A549 (cell line): ENCODE measurements at places on chromosomes 7 and 10.

DNA sequence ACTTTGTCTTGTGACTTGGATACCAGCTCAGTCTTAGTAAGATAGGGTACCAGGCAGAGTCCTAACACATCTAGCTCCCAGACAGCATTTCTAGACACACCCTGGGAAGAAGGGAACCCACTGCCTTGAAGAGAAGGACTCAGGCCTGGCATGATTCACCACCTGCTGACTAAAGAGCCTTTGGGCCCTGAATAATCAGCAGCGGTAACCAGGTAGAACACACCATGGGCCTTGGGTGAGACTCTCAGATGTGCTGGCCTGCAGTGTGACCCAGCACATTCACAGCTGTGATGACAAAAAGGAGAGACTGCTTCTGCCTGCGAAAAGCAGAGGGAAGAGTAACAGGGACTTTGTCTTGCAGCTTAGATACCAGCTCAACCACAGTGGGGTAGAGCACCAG is 10.4 kb upstream of the TNKS2 start:
- DNase-seq, result no peak

- DNase-seq, result no peak
Measured at GRCh38 chr10:46084321-46085165, 38.5 kb upstream of the MSMB start.

- DNase-seq, result no peak
Measured at GRCh38 chr7:22087861-22088260, 142.2 kb upstream of the CDCA7L start.

GRCh38 chr10:108894402-108895301 is 1028.7 kb downstream of the XPNPEP1 start:
- DNase-seq, result no peak

DNA sequence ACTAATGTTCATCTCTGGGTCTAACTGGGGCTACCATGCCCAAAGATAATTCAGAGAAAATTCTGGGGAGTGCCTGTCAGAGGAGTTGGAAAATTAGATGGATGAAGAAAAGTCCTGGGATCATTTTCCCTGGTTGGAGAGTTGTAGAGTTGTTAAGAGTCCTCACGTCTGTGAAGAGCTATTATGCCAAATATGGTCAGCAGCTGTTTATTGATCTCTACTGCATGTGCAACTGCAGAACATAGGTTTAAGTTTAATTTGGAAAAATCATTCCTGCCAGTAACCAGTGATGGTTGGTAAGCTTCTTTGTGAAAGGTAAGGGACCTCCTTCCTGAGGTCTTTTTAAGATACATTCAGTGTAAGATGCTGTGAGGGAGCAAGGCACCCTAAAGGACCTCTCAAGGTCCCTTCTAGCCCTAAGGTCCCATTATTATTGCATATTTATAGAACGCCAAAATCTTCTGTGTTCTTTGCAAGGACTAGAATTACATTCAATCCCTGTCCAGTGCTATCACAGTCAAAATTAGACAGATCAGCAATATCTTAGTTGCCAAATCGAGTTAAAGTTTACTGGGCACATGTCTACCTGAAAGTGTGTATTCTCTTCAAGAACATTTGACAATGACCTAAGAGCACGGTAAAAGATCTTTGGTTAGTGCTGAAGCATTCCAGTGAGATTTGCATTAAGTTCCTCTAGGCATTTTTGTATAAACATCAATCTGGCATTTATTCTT is 62.7 kb downstream of the VTI1A start:
- DNase-seq, result no peak

DNA sequence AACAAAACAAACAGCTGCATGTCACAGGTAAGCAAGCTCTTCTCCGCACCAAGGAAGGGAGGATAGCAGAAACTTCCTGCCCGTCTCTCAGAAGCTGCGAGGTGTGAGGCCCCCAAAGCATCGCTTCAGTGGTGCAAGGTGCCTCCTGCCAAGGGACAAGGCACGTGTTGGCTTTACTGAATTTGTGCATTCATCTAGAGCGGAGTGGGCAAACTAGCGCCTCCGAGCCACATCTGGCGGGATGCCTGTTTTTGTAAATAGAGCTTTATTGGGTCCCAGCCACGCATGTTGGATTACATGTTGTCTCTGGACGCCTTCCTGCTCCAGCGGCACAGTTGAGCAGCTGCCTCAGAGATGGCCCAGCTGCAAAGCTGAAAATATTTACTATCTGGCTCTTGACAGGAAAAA is 27.7 kb downstream of the PHYH start:
- DNase-seq, result no peak

DNA sequence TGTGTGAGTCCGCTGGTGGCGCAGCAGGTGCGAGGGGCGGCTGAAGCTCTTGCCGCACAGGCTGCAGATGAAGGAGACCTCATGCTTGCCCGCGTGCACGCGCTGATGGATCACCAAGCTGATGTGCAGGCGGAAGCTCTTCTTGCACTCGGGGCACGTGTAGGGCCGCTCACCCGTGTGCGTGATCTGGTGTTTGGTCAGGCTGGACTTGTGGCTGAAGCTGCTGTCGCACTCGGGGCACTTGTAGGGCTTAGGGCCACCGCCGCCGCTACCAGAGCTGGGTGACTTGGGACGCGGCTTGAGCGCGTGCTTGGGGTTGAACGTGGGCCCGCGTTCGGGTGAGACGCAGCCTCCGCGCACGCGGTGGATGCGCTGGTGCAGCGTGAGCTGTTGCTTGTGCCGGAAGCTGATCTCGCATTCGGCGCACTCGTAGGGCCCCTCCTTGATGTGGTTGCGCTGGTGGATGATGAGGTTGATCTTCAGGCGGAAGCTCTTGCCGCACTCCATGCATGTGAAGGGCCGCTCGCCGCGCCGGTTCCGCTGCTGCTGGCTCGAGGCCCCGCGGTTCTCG is 28.7 kb downstream of the ZNF777 start:
- DNase-seq, result no peak

DNA sequence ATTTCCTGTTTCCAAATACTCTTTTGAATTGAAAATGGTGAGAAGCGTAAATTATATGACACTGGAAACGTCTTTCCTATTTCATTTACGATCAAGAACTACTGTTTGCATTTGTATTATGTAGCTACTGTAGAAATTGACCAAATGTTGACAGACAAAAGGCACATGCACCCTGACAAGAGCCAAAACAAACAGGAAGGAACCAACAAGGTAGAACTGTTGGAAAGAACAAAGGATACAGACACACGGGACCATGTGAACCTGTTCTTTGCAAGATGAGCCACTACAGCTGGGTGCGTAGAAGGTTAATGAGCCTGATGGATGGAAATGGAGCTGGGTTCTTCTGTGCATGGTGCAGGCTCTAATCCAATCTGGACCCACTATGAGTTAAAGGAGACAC is 48.4 kb upstream of the FZD8 start:
- DNase-seq, result no peak

GRCh38 chr7:28766359-28766758 is 191.8 kb downstream of the TRIL start:
- DNase-seq, result no peak

GRCh38 chr10:76286536-76286935 is 855.1 kb downstream of the LRMDA start:
- no peak for DNase-seq

DNA sequence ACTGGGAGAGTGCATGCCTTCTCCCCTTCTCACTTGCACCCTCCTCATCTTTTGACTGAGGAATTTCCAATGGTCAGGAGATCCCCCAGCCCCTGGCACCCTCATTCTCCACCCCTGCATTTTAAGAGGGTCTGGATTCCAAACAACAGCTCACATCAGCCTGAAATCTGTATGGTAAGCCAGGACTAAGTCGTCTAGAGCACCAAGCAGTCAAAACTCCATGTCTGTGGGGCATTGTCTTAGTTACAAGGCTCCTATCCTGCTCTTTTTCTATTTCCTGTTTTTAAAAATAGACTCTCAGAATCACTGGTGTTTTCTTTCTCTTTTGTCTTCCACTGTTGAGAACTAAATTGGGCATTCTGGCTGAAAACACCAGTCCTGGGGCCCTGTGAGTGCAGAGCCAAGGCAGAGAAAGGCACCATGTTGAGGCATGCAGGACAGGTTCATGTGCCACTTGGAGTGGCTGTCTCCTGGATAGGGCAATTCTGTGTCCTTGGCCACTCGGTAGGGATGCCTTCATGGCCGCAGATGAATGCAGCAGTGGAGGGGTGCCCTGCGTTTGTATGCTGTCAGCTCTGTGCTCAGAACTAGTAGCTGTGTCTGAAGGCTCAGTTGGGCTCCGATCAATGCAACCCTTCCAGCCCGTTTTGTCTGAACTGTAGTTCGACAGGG is 216.6 kb upstream of the YAE1 start:
- DNase-seq, result no peak

- DNase-seq, result no peak
Measured at GRCh38 chr7:79401254-79401653, 52.2 kb downstream of the MAGI2 start.

DNA sequence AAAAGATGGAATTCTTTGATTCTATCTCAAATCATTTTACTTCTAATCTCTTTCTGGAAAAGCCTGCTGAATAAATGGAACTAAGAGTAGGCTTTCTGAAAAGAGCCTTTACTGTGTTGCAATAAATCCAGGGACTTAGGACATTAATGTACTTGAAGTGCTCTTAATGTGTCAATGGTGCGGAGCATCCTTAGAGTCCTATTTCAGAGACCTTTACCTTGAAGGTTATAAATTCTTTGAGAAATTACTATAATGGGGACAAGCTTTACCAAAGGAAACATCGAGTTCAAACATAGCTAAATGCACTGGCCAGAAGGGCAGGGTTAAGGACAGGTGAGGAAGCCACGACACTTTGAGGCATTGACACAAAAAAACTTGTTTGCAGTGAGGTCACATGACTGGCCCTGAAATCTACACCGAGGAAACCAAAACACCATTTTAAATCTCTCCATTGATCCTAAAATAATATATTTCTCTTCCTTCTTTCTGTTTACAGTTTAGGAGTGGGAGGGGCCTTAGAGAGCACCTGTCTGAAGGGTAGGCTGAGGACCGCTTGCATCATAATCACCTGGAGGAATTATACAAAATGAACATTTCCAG is 48.1 kb upstream of the EXOC6 start:
- no peak for DNase-seq

- no peak for DNase-seq
Measured at GRCh38 chr10:111102359-111102837, 25.6 kb downstream of the ADRA2A start.

DNA sequence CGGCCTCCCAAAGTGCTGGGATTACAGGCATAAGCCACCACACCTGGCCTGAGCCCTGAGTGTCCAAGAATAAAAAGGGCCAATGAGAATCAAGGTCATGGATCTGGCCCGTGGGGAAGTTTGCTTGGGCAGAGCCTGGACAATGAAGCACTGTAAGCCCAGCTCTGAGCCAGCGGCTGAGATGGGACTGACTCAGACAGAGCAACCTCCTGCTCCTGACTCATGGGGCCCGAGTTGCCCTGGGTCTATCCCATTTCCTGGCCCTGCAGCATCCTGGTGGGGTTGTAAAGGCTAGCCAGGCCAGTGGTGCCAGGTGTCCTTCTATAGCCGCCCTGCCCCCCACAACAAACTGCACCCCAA is 5.2 kb upstream of the MYH16 start:
- peak; percentile 91 for DNase-seq

GRCh38 chr10:70198696-70199466 is 28.6 kb upstream of the SAR1A start:
- no peak for DNase-seq

GRCh38 chr7:24728503-24729364 is 28.5 kb downstream of the GSDME start:
- DNase-seq, result no peak

DNA sequence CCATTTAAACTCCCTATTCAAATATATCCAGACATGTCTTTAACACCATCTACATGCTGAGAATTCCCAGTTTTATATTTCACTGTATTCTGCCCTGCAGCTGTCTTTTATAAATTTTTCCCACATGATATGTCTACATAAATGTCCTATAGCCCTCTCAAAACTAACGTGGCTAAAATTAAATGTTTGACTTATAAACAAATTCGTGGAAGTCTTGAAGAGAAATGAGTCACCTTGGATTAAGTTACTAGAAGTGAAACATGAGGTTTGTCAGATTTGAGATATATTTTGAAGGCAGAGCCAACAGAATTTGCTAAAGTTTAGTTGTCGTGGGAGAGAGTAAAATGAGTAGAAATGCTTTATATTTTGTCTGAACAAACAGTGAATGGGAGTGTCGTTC is 386.9 kb upstream of the CNTNAP2 start:
- no peak for DNase-seq

DNA sequence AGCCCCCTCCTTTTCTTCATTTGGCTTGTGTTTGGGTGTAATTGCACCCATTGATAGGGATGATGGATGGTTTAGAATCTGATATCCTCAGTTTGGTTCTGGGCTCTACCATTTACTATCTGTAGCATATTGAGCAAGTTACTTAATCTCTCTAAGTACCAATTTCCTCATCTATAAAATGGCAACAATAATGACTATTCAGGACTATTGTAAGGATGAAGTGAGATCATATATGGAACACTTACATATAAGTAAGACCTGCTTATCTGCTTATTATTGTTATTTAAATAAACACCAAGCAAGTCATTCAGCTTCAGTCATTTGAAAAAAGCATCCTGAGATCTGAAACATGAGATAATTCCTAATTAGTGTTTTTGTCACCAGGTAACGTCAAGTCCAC is 127.0 kb downstream of the SEC23IP start:
- DNase-seq, result no peak

GRCh38 chr7:92836489-92836999 is at the start of gene CDK6:
TSS of gene CDK6 (minus strand) at chr7:92836573. CDS start at chr7:92833323, 3,250 bp downstream.
- DNase-seq, result peak; percentile 38

DNA sequence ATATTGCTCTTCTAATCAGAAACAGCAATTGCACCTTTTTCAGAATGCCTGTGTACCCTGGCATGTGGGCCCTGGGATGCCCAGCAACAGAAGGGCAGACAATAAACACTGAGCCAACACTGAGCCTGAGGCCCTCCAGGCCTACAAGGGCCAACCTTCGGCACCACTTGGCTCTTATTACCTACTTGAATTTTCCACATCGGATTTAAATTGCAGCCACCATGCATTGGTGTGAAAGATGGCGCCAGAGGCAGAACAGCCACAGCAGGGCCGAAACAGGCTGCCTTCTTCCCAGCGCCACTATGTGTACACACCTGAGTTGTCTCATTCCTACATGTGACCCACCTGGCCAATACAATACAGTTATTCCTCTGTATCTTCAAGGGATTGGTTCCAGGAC is 51.4 kb upstream of the EZH2 start:
- DNase-seq, result no peak

DNA sequence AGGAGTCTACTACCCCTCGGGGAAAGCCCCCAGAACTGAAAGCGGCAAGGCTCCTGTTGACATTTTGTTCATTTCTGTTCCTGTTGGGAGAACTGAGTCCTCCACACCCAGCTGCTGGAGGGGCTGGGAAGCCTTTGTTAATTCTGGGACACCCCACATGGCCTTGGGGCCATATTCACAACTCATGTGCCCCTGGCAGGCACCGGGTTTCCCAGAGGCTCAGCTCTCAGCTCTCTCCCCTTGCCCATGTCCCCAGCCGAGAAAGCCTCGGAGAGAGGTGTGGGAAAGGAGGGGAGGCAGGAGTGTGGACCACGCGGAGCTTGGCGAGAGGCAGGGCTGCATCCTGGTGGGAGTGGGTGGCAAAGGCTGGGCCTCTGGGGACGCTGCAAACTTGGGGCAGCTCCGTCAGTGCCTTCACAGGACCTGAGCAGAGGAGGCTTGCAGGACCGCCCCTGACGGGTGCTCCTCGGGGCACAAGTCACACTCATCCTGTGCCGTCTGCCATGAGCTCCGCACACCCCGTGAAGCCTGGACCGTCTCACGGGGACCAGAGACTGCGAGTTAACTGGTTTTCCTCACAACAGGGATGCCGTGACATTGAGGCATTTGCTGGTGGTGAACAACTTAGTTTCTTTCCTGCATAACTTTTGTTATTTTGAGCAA is 140.9 kb downstream of the DNAJB6 start:
- no peak for DNase-seq

- DNase-seq, result no peak
Measured at GRCh38 chr10:58830697-58831096, 318.0 kb downstream of the BICC1 start.
